ENCODE measurements at places on chromosomes 6 and 20. TPM values are rescaled to one million over a fixed set of nuclear protein-coding genes. Genes with fewer than 3 reads are reported as not detected.

LY6G5C gene
- 2.1 TPM for total RNA-seq

SUMO4 gene
- total RNA-seq = 0.31 TPM

TNF gene
- total RNA-seq = 0.08 TPM

TCF21 gene
- 0.37 TPM for total RNA-seq

HUS1B gene
- total RNA-seq = not detected

CASS4 gene
- not detected for total RNA-seq

OR2H1 gene
- total RNA-seq = not detected

TGM6 gene
- not detected for total RNA-seq

ZBTB12 gene
- 12.6 TPM for total RNA-seq

SIRPA gene
- total RNA-seq = 0.13 TPM

LIME1 gene
- 295 TPM for total RNA-seq

GHRH gene
- not detected for total RNA-seq

SLC17A2 gene
- not detected for total RNA-seq

CHMP4B gene
- 117 TPM for total RNA-seq

FABP7 gene
- total RNA-seq = not detected

F13A1 gene
- not detected for total RNA-seq

SAYSD1 gene
- total RNA-seq = 11.2 TPM

CRNKL1 gene
- total RNA-seq = 9.1 TPM

BMP6 gene
- not detected for total RNA-seq

ALDH8A1 gene
- not detected for total RNA-seq

PCSK2 gene
- not detected for total RNA-seq

SLC26A8 gene
- not detected for total RNA-seq

GSTA3 gene
- total RNA-seq = not detected

IFT52 gene
- total RNA-seq = 25.5 TPM

CD24 gene
- total RNA-seq = 389 TPM

COX4I2 gene
- total RNA-seq = not detected

TMC2 gene
- not detected for total RNA-seq

SLC17A9 gene
- total RNA-seq = 127 TPM

XPO5 gene
- 65.9 TPM for total RNA-seq

CST5 gene
- total RNA-seq = not detected

LAMA2 gene
- total RNA-seq = 0.65 TPM

HSPA1A gene
- 379 TPM for total RNA-seq

LHFPL5 gene
- 0.16 TPM for total RNA-seq

BFSP1 gene
- 1.4 TPM for total RNA-seq

C6orf52 gene
- not detected for total RNA-seq

SEMG1 gene
- not detected for total RNA-seq

TSPO2 gene
- total RNA-seq = not detected

SMIM26 gene
- total RNA-seq = 90.8 TPM

TRIM15 gene
- 13.3 TPM for total RNA-seq

SEL1L2 gene
- not detected for total RNA-seq

PSMB8 gene
- total RNA-seq = 29.3 TPM

MYBL2 gene
- total RNA-seq = 108 TPM

HIVEP2 gene
- 5.3 TPM for total RNA-seq

C20orf141 gene
- total RNA-seq = not detected

SLC17A4 gene
- 0.23 TPM for total RNA-seq

GCNT2 gene
- 4.6 TPM for total RNA-seq

PDE7B gene
- not detected for total RNA-seq

Measured in HT-29 (cell line).